ENCODE measurements at places on chromosomes 1 and 21.

GRCh38 chr1:14733048-14733778 lies 134.7 kb downstream of the KAZN start:
- no peak for DNase-seq

- DNase-seq: peak; percentile 63
Observed at GRCh38 chr1:27400082-27400962, 7.9 kb downstream of the GPR3 start.

GRCh38 chr1:200391747-200392146 lies 18.1 kb downstream of the ZNF281 start:
- no peak for DNase-seq

DNA sequence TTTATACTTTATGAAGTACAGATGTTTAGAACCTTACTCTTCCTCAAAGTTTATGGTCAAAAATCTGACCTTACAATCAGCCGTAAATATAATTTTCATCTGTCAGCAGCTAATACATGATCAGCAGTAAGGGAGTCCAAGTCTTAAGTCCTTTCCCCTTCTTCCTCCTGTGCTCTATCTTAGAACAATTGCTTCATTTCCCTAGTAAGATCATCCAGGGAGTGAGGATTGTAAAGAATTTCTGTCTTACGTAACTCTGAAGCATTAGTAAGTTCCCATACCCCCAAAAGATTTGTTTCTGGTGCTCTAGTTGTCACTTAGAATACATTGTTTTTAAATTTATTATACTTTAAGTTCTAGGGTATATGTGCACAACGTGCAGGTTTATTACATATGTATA lies 2.1 kb downstream of the SETDB1 start:
- no peak for DNase-seq

DNA sequence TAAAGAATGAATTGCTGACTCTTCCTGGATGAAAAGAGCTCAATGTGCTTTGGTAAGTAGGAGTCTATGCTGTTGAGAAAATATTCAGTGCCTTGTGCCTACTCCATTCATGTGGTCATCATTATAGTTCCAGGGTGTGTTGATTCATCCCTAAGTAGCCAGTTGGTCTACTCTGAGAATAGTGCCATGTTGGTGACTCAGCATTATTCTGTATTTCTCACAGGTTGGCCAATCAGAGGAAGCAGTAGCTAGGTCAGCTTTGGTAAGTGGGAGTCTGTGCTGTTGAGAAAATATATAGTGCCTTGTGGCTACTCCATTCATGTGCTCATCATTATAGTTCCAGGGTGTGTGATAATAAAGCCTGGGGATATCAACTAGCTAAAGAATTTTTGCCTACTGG lies 397.3 kb downstream of the AGBL4 start:
- DNase-seq: no peak

DNA sequence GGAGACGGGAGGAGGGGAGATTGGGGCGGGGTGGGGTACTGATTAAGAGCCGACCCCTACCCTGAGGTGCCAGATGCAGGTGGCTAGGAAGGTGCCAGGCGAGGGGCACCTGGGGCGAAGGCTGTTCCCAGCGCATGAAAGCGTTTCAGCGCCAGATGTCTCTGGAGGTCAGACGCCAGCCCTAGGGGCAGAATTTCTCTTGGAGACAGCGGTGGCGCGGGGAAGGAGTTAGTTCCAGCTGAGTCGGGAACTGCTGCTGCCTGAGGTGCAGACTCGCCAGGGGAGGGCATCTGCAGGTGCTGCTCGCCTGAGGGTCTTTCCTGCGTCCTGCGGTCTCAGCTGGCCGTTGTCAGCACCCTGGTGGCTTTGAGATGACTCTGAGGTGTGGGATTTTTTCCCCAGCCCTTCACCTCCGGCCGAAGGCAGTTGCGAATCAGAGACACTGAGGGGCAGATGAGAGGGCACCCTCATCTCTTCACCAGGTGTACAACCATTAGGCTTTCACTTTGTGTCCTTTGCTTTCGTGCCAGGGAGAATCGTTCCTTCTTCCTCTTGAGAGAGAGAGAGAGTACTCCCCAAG lies 539 bp downstream of the CGN start:
- no peak for DNase-seq

GRCh38 chr1:80922906-80923305 lies 877.8 kb upstream of the ADGRL2 start:
- no peak for DNase-seq

GRCh38 chr1:116139592-116140134 lies 28.5 kb downstream of the MAB21L3 start:
- no peak for DNase-seq

- DNase-seq: peak; percentile 78
Observed at GRCh38 chr1:244349581-244350001, 102.1 kb downstream of the ADSS2 start.

DNA sequence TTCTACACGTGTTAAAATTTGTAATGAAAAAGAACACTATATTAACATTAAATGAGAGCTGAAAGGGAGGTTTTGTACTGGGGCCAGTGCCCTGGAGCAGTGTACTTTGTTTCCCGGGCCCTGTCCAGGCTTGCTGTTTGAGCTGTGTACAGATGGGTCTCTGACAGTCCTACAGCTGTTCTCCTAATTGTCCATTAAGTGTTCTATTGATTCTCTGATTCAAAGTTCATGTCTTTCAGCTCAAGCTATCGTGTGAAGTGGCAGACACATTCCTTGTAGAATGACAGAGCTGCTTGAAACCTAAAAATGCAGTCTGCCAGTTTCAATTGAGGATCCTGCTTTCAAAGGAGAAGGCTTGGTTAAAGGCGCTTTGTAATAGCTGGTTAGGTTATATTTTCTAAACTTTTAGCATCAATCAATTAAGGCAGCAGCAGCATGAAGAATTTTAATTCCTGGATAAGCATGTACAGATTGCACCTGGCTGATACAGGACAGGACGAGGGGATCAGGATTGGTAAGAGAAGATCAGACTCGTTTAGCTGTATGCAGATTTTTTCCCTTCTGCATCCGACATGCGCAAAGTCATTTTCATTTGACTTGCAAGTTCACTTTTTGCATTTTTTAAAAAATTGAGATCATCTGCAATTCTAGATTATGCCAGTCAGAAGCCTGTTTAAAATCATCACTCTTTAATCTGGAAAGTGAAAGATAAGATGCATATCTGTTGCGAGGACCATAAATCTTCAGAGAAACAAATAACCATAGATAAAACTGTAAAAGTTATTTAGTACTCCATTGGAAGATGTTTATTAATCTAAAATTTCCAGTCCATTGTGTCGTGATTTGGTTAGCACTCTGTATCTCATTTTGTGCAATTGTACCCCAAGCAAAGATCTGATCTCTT lies 98.5 kb downstream of the ATG4C start:
- peak; percentile 35 for DNase-seq

DNA sequence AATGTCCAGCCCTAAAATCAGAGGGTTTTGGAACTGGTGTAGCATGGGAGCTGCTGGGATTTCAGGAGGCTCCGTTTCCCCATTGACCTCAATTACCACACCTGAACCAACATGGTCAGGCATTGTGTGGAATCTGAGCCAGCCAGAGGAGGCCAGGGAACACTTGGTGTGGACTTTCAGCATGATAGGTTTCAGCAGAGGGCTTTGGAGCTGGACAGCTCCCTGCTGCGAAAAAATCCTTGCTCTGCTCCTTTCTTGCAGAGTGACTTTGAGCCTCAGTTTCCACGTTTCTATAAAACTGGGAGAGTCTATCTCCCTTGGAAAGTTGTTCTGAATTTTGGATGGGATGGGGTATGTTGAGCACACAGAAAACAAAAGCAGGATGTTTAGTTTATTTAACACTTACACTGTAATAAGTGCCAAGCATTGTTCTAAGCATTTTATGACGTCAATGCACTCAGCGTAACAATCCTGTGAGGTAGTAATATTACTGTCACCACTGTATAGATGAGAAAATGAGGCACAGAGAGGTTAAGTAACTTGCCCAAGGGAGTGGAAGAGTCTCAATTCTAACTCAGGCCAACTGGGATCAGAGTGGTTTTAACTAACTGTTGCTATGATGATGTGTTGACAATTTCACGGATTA lies 168.0 kb downstream of the GRIK3 start:
- no peak for DNase-seq

DNA sequence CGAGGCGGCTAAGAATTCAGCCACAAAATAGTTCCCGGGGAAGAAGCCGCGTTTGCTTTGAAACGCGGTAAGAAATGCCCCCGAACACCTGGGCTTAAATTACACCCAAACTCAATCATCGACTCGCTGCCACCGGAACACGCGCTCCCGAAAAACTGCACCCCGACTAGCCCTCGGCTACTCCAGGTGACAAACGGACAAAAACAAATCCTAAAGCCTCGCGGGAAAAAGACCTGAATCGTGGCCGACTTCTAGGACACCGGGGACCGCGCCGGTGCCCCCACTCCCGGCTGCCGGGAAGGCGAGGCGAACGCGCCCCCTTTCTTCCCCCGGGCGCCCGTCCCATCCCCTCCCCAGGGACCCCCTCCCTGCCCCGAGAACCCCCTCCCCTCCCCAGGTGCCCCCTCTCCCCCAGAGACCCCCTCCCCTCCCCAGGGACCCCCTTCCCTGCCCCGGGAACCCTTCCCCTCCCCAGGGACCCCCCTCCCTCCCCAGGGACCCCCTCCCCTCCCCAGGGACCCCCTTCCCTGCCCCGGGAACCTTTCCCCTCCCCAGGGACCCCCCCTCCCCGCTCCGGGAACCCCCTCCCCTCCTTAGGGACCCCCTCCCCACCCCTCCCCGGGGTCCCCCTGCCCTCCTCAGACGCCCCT lies 628 bp downstream of the C1orf159 start:
- peak; percentile 33 for DNase-seq

DNA sequence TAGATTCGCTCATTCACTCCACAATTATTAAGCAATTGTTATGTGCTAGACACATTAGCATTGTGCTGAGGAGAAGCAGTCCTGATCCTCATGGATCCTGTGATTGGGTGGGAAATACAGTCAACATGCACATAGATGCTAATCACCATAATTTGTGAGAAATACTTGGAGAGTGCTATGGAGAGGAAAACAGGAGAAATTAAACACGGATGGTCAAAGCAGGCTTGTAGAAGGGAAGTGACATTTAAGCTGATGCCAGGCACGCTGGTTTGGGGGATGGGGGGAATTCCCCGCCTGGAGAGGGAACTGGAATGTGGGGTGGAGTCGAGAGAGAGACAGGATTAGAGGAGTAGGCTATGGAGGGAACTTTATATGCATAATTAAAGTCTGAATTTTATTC lies 52.2 kb upstream of the L1TD1 start:
- DNase-seq: peak; percentile 13

- no peak for DNase-seq
Observed at GRCh38 chr1:111563619-111564018, 56.0 kb upstream of the RAP1A start.

- DNase-seq: no peak
Observed at GRCh38 chr1:67493148-67493547, 62.9 kb upstream of the SERBP1 start.

GRCh38 chr21:34132202-34132601 lies 58.8 kb downstream of the MRPS6 start:
- DNase-seq: no peak
